Activated T-cell treated with anti-CD3 and anti-CD28 coated beads, Interleukin-2, amount 50 U/mL, for 72 hours (primary cell): ENCODE measurements at places on chromosomes 4 and X.

- no peak for DNase-seq
Observed at GRCh38 chrX:73817393-73818199, 254.6 kb downstream of the CHIC1 start.

- no peak for DNase-seq
Observed at GRCh38 chr4:89305028-89305427, 2.6 kb downstream of the GPRIN3 start.

GRCh38 chr4:17068891-17069290 is 170.4 kb upstream of the LDB2 start:
- DNase-seq, result no peak

- DNase-seq, result peak; percentile 51
Observed at GRCh38 chr4:120156120-120156718, 89.6 kb upstream of the MAD2L1 start.

- DNase-seq, result peak; percentile 30
Observed at GRCh38 chrX:24294619-24295018, 19.2 kb downstream of the SUPT20HL2 start.

- DNase-seq, result no peak
Observed at GRCh38 chr4:1813915-1814314, 20.8 kb downstream of the FGFR3 start.

DNA sequence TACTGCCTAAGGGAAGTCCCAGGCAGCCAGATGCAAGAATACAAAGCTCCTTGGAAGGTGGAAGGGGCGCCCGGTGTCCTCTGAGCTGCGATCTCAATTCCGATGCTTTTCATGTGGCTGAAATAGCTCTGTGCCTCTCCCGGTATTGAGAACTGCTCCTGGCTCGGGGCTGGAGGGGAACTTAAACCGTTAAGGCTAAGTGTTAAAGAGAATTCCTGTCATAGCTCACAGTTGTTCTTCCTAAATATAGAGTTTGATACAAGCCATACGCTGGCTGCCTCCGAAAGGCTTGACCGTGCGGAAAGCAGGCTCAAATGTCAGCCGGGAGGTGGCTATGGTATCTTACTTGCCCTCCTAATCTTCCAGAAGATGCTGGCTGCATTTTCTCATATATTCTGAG is at the start of gene SMPX:
TSS of gene SMPX (minus strand) at position 157 of the 400 bp plus-strand sequence. CDS start 3,826 bp downstream, outside the sequence.
- DNase-seq, result no peak

DNA sequence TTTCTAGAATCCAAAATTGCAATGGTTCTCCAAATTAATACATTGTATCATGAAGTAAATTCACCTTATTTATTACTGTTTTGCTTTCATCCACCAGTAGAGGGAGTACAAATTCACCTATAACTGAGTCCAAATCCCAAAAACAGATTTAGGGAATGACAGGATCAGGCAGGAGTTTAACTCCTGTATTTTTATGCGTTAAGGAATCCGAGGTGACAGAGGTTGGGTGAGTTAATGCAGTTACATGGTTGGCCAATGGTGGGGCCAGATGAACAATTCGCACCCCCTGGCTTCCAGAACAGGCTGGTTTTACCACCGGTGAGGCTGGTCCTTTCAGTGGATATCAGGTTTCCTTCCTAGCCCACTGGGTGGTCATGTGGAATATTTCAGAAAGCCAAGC is 82.4 kb downstream of the MTNR1A start:
- DNase-seq, result no peak

GRCh38 chr4:101126059-101126458 is 221.3 kb downstream of the PPP3CA start:
- no peak for DNase-seq

DNA sequence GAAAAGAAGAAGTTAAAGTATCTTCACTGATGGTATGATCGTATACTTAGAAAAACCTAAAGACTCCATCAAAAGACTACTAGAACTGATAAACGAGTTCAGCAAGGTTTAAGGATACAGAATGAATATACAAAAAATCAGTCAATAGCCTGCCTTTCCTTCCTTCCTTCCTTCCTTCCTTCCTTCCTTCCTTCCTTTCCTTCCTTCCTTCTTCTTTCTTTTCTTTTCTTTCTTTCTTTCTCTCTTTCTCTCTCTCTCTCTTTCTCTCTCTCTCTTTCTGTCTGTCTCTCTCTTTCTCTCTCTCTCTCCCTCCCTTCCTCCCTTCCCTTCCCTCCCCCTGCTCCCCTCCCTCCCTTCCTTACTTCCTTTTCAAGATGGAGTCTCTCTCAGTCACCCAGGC is 362.7 kb downstream of the BMPR1B start:
- no peak for DNase-seq

DNA sequence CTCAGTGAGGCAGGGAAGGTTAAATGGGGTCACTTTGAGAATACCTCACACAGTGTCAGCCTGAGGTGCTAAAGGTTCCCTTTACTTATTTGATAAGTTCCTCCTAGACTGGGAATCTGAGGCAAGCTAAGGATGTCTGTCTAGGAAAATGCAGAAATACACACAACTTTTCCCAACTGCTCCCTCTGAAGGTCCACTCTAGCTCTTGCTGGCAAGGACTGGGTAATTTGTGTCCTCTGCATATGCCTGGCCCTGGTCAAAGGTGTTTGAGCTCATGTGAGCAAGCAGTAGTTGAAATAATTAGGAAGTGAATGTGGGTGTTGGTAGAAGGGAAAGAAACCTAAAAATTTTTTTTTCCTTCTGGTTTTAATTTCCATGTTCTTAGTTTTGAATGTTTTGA is 21.3 kb downstream of the TXLNG start:
- DNase-seq, result no peak

- DNase-seq, result no peak
Observed at GRCh38 chr4:170124406-170124805, 34.6 kb upstream of the AADAT start.

DNA sequence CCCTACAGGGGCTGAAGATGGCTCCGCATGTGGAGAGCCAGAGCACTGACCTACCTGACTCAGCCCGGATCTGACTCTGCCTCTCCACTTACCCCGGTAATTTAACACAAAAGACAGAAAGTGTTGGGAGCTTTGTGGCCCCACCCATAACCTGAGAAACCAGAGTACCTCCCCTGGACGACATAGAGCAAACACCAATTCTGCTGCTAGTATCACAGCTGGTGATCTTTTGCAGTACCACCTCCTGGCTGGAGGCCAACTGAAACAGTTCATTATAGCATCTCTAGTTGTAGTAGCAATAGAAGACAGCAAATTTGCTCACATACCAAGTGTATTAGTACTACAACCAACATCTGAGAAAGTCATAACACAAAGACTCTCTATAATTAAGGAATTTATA is 443.9 kb downstream of the KLHL4 start:
- DNase-seq, result no peak

- no peak for DNase-seq
Observed at GRCh38 chrX:95629737-95630136, 1054.9 kb upstream of the DIAPH2 start.

DNA sequence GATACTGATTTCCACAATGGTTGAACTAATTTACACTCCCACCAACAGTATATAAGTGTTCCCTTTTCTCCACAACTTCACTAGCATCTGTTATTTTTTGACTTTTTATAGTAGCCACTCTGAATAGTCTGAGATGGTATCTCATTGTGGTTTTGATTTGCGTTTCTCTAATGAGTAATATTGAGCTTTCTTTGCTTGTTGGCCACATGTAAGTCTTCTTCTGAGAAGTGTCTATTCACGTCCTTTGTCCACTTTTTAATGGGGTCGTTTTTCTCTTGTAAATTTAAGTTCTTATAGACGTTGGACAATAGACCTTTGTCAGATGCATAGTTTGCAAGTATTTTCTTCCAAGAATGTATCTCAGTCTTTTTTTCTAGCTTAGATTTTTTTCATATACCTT is 10.0 kb downstream of the FBXW7 start:
- no peak for DNase-seq

- no peak for DNase-seq
Observed at GRCh38 chr4:153439831-153440230, 26.3 kb upstream of the TMEM131L start.

GRCh38 chr4:129668092-129668491 is 572.1 kb downstream of the C4orf33 start:
- DNase-seq, result no peak

DNA sequence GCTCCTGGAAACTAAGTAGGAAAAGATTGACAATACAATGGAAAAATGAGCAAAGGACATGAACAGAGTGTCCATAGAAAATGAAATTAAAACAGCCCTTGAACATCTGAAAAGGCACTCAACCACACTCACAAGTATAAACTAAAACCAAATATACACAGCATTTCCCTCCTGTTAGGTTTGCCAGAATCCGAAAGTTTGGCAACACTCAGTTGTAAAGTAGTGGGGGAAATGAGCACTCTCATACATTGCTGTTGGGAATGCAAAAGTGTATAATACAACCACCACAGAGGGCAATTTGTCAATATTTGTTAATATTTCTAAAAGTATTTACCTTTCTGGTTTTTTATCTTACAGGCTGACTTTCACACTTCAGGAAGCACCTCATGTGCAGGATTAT is 84.2 kb upstream of the TMEM164 start:
- DNase-seq, result no peak

DNA sequence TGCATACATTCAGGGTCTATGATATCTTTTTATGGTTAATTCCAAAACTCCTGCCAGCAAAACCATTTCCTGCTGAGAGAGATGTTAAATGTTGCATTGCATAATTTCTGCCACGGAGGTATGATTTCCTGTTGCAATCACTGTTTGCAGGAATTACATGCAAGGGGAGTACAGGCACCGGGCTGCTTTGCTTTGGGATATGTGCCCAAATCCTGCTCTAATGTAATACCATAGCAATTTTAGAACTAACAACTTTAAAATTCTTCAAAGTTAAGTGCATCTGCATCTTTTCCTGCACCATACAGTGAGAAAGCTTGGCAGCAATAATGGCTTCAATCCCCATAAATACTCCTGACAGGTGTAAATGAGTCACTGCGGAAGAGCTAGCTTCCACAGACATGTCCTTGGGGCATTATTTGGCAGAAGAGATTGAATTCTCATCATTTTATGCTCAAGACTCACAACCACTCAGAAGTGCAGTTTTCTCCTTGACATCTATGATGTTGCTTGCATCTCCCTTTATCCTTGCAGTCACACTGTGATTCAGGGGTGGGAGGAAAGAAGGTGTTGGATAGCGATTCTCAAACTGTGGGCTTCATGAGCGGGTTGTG is 29.6 kb downstream of the TRIM2 start:
- DNase-seq, result no peak

DNA sequence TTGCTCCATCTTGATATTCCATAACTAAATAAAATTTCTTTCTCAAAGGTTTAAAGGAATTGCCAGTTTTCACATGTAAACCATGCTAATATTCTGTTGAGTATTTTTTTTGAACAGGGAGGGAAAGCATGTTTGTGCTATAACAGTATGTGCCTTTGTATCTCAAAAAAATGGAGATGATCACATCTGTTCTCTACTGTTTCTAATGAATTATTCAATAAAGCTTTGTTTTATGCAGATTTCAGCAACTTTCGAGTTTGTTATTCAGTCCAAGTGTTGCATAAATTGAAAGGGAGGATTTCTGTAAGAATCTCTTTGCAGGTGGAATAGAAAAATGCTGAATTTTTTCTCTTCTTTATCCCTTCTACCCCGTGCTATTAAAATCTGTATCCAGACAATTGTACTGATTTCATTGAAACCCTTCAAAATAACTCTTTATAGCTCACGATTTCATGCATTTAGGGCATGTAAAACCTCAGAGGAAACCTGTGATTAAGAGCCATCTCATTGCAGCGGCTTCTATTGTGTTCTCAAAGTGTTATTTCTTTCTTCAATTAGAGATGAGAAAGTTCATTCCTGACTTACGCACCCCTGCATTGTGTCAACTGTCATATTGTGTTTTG is 42.1 kb downstream of the NEIL3 start:
- no peak for DNase-seq

DNA sequence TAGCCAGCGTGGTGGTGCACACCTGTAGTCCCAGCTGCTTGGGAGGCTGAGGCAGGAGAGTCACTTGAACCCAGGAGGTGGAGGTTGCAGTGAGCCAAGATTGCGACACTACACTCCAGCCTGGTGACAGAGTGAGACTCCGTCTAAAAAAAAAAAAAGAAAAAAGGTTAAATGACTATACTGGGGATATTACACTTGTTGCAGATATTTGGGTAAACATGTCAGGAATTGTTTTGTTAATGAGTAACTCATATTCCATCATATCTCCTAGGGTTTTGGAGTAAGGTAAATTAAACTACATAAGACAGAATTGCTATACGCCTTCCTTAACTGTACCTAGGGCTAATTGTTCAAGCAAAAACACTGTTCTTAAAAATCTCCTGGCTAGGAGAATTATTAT is 291.4 kb upstream of the IGFBP7 start:
- no peak for DNase-seq

DNA sequence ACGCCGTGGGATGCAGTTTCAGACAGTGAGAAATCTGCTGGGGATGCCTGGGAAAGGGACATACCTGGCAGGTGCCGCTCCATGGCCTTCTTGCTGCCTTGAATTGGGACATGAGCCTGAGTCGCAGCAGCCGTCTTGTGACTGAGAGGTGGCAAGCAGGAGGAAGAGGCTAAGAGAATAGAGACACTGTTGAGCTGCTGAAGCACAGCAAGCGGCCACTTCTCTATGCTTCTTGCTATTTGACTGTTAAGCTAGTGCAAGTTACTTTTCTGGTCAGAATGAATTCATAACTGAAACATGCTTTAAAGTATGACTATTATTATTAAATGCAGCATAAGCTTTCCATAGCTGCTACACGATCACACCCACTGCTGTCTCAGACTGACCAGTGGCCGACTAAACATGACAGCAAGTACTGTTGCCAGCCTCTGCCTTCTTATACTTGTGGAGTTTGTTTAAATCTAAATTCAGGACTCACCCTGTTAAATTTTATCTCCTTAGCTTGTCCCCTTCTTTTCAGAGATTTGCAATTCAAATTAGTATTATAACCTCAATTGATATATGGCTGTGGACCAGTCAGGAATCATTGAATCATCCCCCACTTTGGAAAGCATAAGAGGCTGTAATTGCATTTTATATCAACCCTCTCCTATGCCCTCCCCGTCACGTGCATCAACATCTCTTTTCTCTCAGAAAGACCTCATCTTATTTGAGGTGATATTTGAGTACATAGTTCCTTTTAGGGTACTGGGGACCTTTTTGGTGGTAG is 24.8 kb upstream of the ACSL1 start:
- DNase-seq, result peak; percentile 19

- peak; percentile 21 for DNase-seq
Observed at GRCh38 chrX:118523920-118524319, 28.3 kb downstream of the DOCK11 start.

DNA sequence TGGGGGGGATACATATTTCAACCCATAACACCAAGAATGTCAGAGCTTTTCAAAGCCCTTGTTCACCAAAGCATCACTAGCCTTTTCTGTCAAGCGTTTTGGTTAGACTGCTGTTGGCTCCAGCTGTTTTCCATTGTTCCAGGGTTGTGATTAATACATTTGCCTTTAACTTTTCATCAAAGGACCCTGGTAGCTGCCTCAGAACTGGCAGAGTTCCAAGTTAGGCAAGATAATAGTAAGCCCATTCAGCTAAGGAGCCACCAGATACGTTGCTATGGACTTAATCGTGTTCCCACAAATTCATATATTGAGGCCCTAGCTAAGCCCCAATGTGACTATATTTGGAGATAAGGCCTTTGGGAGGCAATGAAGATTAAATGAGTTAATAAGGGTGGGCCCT is 37.1 kb downstream of the ENOPH1 start:
- DNase-seq, result no peak

- DNase-seq, result no peak
Observed at GRCh38 chr4:62871078-62871477, 1538.2 kb downstream of the TECRL start.

GRCh38 chr4:143186649-143187048 is 1.9 kb downstream of the USP38 start:
- no peak for DNase-seq
